ENCODE measurements at places on chromosomes 3 and 15.

DNA sequence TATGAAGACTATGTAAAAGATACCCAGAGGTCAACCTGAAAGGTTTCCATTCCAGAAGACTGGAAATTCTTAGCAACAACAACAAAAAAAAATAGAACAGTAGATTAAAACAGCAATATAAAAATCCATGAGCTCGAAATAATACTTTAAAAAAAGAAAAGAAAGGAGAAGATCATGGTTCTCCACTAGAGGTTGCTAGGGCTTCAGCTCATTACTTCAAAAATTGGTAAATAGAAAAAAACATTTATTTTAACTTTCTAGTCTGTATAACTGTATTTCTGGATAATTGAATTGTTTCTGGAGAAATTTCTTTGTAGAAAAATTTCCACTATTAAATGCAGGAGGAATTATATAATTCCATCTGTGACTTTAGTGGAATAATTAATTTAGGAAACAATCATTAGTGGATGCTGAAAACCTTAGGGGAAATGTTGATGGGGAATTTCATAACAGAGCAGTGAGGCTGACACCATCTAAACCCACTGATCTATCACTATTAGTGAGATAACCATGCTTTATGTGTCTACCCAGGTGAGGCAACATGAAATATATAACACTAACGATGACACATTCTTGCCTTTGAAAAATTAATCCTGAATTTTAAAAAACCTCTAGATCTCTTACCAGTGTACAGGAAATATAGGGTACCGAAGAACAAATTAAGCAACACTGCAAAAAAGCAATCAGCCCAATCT is 62.5 kb upstream of the SNRK start:
- no peak for DNase-seq

DNA sequence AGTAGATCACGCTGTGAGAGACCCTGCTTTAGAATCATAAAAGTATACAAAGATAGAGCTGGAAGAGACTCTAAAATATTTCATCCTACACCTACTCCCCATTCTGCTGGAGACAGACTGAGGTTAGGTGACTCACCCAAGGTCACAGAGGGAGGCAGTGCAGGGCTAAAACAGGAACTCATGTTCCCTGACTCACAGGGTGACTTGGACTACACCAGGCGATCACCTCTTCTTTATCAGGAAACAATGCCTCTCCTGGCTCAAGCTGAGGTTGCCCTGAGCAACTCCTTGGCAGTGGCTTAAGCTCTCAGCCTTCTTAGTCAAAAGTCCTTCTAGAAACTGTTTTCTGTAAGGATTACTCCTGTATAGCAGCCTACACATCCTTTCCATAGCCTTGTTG is 26.4 kb upstream of the TNFAIP8L3 start:
- no peak for DNase-seq

GRCh38 chr15:29849218-29849617 is 26.9 kb upstream of the TJP1 start:
- DNase-seq, result no peak

DNA sequence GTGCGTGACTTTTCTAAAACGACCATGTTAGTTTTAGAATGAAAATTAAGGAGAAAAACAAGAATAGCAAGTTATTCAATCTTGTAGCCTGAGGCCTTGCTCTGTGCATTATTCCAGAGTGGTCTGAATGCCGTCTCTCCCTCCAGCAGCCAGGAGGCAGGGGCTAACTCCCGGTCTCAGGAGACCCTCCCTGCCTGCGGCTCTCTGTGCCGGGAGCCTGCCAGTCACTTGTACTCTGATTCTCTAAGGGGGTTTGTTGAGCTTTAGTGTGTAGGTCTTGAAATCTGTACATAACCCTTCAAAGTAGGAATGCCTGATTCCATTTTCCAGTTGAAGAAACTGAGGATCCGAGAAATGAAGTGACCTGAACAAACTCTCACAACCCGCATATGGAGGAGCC is 97.3 kb downstream of the ARNT2 start:
- DNase-seq, result no peak

DNA sequence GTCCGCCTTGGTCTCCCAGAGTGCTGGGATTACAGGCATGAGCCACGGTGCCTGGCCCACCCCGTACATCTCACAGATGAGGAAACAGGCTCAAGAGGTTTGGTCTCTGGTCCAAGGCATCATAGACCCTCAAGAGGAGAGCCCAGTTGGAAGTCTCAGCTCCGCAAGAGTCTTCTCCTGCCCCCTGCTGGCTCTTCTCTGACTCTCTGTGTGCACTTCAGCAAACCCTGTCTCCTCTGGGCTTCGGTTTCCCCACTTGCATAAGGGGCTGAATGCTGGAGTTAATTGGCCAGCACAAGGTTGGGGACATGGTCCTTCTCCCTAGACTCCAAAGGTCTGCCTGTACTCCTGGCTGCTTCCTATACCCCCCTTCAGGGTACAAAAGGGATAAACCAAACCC is 3.9 kb downstream of the MST1R start:
- no peak for DNase-seq

GRCh38 chr3:9638155-9638554 is 11.2 kb upstream of the MTMR14 start:
- no peak for DNase-seq

- no peak for DNase-seq
Observed at GRCh38 chr3:151278230-151278629, at the start of gene P2RY14. TSS of gene P2RY14 (minus strand) at chr3:151278542. CDS start at chr3:151214316, 64,226 bp downstream.

Measured in activated CD8-positive, alpha-beta memory T cell treated with anti-CD3 and anti-CD28 coated beads for 1 hour (primary cell).